Liver (tissue), 10 donors: ENCODE measurements at places on chromosomes 5 and 9. TPM values are rescaled to one million over a fixed set of nuclear protein-coding genes. Genes with fewer than 3 reads are reported as not detected.

The GRM6 gene
- 0.23 TPM for total RNA-seq

The NTRK2 gene
- 1.4 TPM for total RNA-seq

The TMC1 gene
- total RNA-seq, result not detected

The PCDHGB4 gene
- total RNA-seq, result 1.7 TPM

The SPINK6 gene
- not detected for total RNA-seq

The HTR4 gene
- 1.8 TPM for total RNA-seq

The DMGDH gene
- total RNA-seq, result 130 TPM

The ORM2 gene
- total RNA-seq, result 4,866 TPM

The GLRA1 gene
- not detected for total RNA-seq

The GRIN1 gene
- not detected for total RNA-seq

The KCNT1 gene
- total RNA-seq, result not detected
